Sigmoid colon (tissue), 7 donors: ENCODE measurements at places on chromosomes 16 and 17. TPM values are rescaled to one million over a fixed set of nuclear protein-coding genes. Genes with fewer than 3 reads are reported as not detected.

IRX3 gene
- total RNA-seq, result 0.27 TPM

DLX4 gene
- not detected for total RNA-seq

PKMYT1 gene
- total RNA-seq, result 0.95 TPM

CETP gene
- total RNA-seq, result not detected

DNA sequence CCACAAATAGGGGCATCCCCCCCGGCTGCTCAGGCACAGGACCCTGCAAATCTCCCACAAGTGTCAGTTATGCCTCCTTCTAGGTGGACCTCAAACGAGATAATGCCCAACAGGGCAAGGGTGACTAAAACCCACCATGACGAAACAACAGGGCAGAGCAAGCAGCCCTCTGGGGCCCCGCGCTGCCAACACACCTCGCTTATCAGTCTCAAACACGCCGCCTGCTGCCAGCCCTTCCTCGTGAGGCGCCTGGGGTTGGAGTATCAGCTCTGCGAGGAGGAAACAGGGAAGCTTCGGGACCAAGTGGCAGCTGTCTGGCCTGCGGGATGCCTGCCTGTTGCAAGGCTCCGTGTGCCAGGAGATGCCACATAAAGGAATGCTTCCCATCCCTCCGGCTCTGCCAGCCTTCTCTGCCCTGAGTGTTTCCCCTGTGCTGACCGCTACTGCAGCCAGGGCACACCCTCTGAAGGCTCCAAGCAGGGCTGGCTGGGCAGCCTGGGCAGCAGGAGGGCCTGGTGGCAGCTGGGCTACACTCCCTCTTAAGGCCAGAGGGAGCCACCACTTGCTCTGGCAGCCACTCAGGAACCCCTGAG is 2.5 kb downstream of the SMIM5 start:
- no peak for DNase-seq

DNA sequence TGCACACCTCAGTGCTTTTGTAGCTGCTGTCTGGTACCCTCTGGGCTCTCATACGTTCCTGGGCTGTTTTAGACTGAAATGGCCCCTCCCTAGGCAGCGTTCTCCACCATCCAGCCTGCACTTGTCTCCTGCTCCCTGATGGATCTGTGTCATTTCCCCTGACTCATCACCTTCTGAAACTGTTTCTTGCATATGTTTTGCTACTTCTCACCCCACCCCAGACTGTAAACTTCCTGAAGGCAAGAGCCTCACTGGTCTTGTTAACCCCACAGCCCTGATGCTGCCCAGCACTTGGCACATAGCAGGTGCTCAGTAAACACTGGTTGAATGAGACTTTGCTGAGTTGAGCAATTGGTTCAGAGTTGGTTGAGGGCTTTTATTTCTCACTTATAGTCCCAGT is 78.7 kb downstream of the CRISPLD2 start:
- no peak for DNase-seq

- DNase-seq, result peak; percentile 88
These were observed 107.3 kb upstream of the MAF start for GRCh38 chr16:79707876-79708275.

DNA sequence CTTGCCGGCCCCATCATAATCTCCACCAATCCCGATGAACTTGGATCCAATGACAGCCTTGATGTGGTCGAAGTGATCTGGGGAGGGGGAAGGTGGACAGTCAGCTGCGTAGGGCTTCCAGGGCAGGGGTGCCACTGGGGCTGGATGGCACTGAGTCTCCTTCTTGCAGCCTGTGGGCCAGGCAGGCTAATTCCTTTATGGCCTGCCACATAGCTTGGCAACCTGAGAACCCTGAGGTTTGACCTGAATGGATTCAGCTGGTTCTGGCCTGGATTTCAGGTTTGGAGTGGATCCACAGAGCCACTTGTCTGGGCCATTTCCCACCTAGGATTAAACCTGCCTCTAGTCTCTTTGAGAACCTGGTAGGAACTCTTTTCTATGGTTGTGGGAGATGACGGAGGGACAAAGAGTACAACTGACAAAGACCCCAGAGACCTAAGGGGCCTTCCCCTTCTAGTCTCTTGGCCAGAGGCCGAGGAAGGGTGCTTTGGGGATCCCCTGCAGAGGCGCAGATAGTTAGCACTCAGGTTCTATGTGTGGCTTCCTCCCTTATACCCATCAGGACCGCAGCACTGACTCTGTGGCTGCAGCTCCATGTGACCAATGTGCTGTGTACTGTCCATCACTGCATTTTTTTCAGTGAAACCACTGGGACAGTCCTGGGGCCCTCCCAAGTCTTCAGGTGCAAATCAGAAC is 9.2 kb upstream of the DPEP3 start:
- no peak for DNase-seq

GRCh38 chr16:19165101-19165500 is 2.9 kb upstream of the SYT17 start:
- no peak for DNase-seq

GRCh38 chr17:32894245-32894644 is 17.3 kb upstream of the MYO1D start:
- DNase-seq, result no peak

DNA sequence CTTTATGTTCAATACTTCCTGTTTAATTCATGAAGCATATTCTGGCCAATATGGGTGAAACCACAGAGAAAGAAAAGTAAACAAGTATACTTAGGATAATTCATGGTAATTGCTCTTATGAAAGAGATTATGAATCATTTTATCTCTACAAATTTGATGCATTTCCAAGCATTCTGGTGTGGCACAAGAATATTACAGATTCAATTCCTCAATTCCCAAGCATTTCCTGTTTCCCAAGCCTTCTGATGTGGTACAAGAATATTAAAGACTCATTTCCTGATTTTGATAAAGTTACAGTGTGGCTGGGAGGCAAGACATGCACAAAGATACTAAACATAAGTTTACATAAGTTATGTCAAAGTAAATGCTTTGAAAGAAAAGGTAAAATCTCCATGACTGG is 126.1 kb upstream of the NUDT7 start:
- no peak for DNase-seq

GRCh38 chr16:27505297-27506236 is 44.1 kb downstream of the GTF3C1 start:
- DNase-seq, result no peak

DNA sequence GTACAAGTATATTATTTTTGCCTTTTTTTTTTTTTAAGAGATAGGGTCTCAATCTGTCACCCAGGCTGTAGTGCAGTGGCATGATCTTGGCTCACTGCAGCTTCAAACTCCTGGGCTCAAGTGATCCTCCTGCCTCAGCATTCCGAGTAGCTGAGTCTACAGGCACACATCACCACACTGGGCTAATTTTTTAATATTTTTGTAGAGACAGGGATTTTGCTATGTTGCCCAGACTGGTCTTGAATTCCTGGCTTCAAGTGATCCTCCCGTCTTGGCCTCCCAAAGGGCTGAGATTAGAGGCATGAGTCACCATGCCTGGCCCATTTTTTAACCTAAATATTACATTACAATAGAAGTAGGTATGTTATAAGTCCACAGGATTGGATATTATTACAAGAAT is 3.2 kb downstream of the TERB1 start:
- no peak for DNase-seq

DNA sequence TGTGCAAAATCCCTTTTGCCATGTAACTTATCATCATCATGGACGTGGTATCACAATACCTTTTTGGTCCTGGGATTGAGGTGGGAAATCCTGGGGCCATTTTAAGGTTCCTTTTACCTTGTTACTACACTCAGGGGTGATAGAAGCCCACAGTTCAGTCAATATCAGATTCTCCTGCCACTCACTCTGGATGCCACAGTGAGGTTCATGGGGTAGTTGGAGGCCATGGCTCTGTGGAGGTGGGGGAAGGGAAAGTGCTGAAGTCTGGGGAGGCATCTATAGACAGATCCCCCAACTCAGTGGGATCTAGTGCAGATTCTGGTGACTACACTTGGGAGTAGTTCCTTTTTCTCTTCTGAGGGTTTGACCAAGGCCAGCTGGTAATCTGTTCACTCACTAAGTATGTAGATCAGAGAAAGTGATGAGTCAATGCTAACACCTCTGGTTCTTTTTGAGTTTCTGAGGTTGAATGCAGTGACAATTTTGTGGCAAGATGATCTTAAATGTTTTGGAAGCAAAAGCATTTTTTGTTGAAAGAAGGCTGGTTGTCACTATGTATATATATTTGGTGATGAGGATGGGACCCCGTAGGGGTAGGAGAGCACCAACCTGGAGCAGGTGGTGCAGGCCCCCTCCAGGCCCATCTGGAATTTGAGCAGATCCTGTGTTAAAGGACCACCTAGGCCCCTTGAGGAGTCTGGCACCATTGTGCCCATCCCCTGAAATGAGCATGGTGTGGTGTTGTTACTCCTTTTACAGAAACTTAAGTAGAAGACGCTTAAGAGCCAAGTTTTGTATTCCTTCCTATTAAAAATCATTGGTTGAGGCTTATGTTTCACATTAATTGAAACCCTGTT is 18.8 kb upstream of the IRF8 start:
- DNase-seq, result no peak
